ENCODE measurements at places on chromosomes 13 and 19. TPM values are rescaled to one million over a fixed set of nuclear protein-coding genes. Genes with fewer than 3 reads are reported as not detected.

- DNase-seq, result no peak
These were observed 13.7 kb upstream of the SLC35E1 start for GRCh38 chr19:16585808-16586476.

DNA sequence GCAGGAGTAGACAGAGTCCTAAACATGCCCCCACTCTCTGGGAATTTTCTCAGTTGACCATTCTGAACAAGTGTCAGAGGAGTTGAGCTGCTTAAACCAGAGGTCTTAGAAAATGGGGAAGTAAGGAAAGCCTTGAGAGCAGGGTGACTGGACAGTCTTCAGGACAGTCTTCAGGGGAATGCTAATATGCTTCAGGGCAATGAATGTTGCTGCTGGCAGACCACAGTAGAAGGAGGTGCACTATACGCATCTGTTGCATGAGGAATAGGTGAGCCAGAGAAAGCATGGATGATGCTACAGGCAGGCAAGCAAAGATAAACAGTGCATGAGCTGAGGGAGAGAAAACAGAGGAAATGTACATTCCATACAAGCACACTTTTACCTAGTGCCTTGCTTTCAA is 196.6 kb upstream of the GPR12 start:
- DNase-seq, result no peak

DNA sequence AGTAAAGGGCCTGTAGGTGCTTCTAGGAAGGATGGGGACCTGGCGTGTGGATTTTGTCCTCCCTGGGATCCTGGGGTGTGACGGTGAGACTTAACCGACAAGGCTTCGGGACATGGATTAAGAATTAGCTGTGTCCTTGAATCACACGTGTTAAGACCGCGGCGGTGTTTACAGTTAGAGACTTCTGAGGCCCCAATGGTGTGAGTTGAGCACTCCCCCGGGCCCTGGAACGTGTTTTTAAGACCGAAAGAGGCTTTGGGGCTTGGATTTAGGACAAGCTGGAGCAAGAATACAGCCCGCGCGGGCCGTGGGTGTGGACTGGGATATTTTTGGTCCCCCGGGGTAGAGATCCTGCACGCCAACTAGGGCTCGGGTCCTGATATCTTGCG is 1.2 kb upstream of the SLC27A1 start:
- DNase-seq, result no peak

Gene NLRP5
- total RNA-seq, result not detected

- peak; percentile 51 for DNase-seq
These were observed 30.2 kb downstream of the PDCD5 start for GRCh38 chr19:32611161-32611560.

GRCh38 chr19:16417660-16418596 is 53.8 kb downstream of the EPS15L1 start:
- DNase-seq, result peak; percentile 81

- no peak for DNase-seq
These were observed 844.9 kb downstream of the OLFM4 start for GRCh38 chr13:53873558-53873957.

Gene KLK8
- total RNA-seq, result 1.8 TPM

- DNase-seq, result no peak
These were observed 1890.9 kb downstream of the PCDH9 start for GRCh38 chr13:65339241-65339640.

Gene S1PR2
- total RNA-seq, result 15.9 TPM

DNA sequence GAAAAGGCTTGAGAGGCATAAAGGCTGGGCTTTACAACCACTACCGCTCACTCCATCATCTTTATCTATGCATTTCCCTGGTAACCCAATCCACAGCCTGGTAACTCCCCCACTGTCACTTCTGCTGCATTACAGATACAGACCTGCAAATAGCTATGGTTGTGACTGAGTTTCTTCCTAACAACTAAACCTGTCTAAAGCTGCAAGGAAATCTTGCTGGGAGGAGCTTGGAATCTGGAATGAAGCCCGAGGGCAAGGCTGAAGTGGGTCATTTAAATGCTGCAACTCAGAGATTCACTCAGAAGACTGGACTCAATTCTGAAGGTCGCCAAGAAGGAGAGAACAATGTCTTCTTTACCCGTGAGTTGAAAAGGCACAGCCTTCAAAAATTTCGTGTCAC is at the start of gene LGALS13:
Gene LGALS13 (plus strand): TSS at position 301 of the 400 bp plus-strand sequence. CDS start 45 bp downstream, at position 346.
- no peak for DNase-seq

Gene LIM2
- not detected for total RNA-seq

- no peak for DNase-seq
These were observed 54.8 kb downstream of the DLEU7 start for GRCh38 chr13:50788551-50789210.

GRCh38 chr19:29422486-29423085 is 103.2 kb upstream of the VSTM2B start:
- no peak for DNase-seq

- DNase-seq, result peak; percentile 77
These were observed 1.1 kb downstream of the ARGLU1 start for GRCh38 chr13:106566641-106567473.

- no peak for DNase-seq
These were observed 3.1 kb upstream of the PNMA8C start for GRCh38 chr19:46431824-46432223.

- peak; percentile 62 for DNase-seq
These were observed 30.9 kb downstream of the RASA3 start for GRCh38 chr13:114101358-114102130.

DNA sequence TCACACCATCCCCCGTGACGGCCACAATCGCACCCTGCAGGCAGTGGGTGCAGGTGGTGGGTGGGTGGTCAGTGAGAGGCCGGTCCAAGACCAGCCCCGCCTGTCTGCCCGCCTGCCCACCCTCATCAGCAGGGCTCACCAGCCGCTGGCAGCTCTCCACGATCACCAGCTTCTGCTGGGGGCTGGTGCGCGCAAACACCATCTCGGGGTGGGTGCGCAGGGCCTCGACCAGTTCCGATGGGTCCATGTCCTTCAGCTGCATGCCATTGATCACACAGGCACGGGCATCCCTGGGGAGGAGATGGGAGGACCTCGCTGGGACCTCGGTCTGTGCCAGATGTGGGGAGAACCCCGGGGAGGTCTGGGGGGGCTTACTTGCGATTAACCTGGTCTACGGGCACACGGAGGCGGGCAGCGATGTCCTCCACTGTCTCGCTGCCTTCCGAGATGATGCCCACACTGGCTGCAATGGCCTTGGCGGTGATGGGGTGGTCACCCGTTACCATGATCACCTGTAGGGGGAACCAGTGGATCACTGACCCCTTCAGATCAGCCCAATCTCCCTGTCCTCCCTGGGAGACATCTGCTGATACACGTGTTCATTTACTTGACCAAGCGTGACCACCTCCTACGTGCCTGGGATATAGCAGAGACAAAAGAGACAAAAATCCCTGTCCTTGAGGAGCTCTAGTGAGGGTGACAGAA is 8.0 kb downstream of the ATP4A start:
- DNase-seq, result no peak

DNA sequence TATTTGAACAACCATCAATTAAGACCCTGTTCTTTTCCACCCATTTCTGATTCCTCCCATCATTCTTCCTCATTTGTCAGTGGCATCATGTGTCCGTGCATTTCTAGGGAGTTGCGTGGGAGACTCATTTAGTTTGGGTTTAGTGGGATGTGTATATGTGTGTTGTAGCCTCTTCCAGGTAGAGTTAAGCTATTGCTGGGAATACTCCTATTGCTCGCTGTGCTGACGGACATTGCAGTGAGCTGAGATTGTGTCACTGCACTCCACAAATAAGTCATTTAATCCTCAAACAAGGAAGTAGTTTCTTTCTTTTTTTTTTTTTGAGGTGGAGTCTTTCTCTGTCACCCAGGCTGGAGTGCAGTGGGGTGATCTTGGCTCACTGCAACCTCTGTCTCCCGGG is 42.2 kb upstream of the RCBTB2 start:
- DNase-seq, result no peak

DNA sequence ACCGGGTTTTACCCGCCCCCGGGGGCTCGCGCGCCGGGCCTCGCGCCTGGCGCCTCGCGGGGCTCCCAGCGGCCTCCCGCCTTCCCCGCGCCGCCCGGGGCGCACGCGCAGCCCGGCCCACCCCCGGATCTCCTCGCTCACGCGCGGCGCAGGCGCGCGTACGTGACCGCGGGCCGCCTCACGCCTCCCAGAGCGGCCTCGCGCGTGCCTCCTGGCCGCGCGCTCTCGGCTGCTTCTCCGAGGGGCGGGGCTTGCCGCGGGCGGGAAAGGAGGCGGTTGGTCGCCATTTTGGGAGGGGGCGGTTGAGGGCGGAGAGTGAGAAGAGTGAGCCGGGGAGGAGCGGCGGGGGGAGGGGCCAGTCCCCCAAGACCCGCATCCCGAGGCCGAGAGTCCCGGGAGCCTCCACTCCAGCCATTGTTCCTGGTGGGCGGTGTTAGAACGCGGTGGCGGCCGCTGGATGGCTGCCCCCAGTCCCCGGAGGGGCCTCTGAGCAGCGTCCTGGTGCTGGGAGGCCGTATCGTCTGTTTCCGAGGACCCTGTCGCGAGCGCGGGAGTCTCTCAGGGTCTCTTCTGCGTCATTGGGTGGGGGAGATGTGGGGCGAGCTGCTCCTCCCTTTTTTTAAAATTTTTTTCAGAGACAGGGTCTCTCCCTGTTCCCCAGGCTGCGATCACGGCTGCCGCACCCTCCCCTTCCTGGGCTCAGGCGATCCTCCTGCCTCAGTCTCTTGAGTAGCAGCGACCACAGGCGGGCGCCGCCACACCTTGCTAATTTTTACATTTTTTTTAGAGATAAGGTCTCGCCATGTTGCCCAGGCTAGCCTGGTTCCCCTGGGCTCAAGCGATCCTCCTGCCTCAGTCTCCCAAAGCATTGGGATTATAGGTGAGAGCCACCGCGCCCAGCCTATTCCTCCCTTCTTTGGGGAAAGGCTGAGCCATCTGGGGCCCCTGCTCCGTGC is at the start of gene ZNF541:
Gene ZNF541 (minus strand): TSS at position 78 of the 956 bp plus-strand sequence. CDS start 17,292 bp downstream, outside the sequence.
- DNase-seq, result peak; percentile 83

DNA sequence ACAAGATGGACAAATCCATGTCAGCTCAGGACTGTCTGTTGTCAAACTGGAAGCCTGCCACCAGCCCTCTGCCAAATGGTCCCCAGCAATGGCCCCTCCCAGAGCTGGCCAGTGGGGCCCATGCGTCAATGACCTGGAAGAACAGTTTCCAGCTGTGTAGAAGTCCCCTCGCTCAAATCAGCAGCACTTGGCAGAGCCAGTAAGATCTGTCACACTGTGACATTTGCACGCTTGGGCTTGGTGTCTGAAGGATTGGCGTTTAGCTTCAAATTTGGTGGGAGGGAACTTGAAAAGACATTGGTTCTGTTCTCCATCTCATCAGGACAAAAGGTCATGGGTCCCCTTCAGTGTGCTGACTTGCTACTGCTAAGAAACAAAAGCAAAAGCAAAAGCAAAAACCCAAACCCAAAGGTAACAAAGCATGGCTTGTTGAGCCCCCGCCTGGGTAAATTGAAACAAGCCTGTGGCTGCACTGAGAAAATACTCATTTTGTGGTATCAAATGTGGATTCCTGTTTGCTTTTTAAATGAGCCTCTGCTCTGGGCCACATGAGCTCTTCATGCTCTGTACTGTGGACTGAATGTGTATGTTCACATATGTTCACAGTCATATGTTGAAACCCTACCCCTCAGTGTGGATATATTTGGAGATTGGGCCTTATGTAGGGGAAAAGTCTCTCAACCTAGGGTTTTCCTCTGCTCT is 253.6 kb upstream of the MAB21L1 start:
- DNase-seq, result no peak

- DNase-seq, result no peak
These were observed 43.4 kb upstream of the PDCD5 start for GRCh38 chr19:32537580-32537979.

DNA sequence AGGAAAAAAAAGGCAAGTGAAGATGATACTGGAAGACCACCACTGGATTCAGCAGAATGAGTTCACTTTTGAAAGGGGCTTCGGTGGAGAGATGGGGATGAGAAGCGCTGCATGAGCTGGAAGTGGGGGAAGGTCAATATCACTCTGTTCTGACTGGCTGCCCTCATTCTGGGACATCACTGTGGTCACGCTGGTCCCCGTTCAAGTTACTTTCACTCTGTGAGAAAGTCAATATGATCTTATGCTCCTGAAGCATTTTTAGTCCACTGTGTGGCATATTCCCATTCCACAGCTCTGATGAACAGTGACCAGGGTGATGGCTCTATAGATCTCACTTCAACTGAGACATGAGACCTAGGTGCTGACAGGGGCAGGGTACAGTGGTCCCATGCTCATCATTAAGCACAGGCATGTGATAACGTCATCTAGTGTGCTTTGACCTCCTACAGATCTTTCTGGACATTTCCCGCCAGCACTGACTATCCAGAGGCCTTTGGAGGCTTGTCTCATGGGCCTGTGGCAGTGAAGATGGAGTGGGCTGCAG is 40.2 kb upstream of the GPR183 start:
- no peak for DNase-seq

- peak; percentile 83 for DNase-seq
These were observed 22.6 kb downstream of the KLHL26 start for GRCh38 chr19:18659281-18660050.
